GM12878 (cell line): ENCODE measurements at places on chromosomes 7 and 10.

DNA sequence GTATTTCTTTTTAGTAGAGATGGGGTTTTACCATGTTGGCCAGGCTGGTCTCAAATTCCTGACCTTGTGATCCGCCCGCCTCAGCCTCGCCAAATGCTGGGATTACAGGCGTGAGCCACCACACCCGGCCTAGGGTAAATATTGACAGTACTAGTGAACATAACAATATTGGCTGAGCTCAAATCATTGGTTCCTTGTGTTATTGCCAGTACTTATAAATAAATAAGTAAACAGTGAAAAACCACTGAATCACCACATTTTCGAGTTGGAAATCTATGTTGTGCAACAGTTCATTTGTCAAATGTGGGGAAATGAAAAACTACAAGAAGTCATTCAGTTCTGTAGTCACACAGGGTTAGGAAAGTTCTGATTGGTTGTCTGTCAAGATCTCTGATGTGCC, 15.8 kb downstream of the RPP30 start:
- DNase-seq = no peak

DNA sequence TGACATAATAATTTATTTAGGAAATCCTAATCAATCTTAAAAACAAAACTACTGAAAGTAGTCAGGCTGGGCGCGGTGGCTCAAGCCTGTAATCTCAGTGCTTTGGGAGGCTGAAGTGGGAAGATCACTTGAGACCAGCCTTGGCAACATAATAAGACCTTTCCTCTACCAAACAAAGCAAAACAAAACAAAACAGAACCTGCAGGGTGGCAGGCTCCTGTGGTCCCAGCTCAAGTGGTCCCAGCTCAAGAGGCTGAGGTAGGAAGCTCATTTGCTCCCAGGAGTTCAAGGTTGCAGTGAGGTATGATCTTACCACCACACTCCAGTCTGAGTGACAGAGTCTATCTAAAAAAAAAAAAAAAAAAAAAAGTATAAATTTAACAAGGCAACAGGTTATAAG, 748.0 kb downstream of the CNTNAP2 start:
- no peak for DNase-seq

DNA sequence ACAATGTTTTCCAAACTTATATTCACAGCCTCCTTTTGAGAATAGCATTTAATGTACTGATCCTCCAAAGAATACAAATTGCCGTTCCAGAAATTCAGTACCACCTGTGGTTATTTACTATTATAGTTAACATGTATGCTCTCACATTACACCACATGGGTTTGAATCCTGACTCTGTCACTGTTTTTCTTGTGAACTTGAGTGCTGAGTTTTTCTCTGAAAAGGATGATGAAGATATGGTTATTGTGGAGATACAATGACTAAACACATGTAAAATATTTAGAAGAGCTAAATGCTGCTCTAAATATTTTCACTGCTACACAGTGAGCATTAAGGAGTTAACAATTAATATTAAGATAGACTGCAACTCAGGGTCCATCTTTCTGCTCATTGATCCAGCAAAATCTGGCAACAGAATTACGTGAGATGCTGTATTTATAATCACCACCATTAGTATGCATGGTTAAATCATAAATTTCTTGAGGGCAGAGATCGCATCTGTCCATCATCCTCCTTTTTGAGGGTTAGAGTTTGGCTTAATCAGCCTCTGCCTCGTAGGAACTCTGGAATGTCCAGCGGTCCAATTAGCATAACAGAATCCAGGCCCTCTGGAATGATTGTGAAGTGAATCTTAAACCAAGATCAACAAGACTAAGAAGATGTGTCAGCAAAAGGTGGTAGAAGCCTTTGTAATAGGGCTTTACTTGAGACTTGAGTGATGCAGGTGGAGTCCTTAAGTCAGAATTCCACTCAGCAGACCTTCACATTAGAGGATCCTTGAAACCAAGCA, 152.8 kb downstream of the MACC1 start:
- no peak for DNase-seq

DNA sequence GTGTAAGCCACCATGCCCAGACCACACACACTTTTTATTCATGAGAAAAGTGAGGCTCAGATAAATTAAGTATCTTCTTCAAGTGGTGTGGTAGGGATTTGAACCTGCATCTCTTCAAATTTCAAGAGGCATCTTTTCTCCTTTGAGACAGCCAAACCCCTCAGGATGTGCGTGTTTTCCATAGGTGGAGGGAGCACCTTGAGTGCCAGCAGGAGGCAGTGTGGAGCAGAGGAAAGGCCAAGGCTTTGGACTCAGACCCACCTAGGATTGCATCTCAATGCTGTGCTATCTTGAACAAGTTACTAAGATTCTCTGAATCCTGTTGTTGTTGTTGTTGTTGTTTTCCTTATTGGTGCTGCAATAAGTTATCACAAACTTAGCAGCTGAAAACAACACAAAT, 40.2 kb upstream of the MYL10 start:
- no peak for DNase-seq

- no peak for DNase-seq
Measured at GRCh38 chr7:73577627-73578341, 595 bp downstream of the TBL2 start.

GRCh38 chr10:75234683-75235374, 928 bp downstream of the COMTD1 start:
- no peak for DNase-seq

GRCh38 chr7:156014808-156015207, 202.5 kb upstream of the SHH start:
- no peak for DNase-seq

- DNase-seq = no peak
Measured at GRCh38 chr10:29618341-29619171, 16.2 kb downstream of the SVIL start.

GRCh38 chr7:38311329-38311937, 38.0 kb upstream of the TARP start:
- DNase-seq = no peak

GRCh38 chr10:45410807-45411606, 37.0 kb downstream of the ALOX5 start:
- no peak for DNase-seq

- no peak for DNase-seq
Measured at GRCh38 chr10:72277996-72278667, 4.4 kb downstream of the DDIT4 start.

DNA sequence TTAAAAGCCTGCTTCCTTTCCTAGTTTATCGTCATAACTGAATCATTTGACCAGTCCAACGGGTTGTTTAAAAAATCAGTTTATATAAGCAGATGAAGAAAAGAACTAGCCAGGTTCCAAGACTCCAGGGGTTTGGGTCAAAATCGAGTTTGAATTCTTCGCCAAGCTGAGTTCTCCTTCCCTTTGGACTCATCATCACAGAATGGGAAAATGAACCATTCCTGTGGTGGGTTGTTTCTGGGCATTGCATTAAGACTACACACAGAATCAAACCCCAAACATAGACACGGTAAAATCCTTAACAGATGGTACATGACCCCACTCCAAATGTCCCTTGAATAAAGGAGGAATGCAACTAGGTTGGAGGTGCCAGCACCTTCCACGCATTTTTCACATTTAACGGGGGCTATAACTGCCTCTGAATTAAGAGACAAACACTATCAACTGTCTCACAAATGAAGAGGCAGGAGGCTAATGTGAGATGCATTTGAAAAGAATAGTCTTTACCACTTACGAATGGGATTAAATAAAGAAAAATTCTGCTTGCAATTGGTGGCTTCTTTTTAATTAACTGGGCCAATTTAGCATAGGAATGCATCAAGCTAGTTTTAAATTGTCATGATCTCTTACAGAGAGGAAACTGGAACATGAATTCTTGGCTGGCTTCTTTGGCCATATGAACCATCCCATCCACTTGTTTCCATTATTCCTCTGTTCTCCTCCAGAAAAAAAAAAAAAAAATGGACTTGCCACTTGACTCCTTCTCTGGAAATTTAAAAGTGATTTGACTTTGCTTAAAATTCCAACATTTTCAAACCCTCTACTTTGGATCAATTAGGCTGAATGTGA, 61.1 kb downstream of the CHST15 start:
- no peak for DNase-seq
